ENCODE measurements at places on chromosomes 7 and 10.

DNA sequence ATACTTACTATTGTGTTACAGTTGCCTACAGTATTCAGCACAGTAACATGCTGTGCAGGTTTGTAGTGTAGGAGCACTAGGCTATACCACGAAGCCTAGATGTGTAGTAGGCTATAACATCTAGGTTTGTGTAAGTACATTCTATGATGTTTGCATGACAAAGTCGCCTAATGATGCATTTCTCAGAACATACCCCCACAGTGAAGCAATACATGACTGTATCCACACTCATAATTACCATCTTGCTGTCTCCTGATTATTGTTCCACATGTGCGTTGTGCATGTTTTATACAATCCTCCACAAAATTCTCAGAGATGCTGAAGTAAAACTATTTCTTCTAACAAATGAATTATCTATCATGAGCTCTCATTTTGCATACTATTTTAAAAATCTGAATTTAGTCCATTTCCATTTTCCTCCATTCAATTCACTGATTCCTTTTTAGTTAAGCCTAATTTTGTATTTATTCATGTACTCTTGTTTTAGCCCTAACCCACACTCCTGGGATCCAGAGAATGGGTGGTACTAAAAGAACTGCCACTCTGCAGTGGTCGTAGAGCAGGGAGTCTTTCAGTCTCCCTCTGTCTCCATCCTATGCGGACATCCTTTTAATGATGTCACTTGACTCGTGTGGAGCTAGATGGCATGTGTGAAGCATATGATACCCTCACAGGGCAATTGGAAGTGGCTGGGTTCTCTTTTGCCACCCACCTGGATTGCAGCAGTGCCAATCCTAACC lies 67.6 kb upstream of the CAV2 start:
- no peak for DNase-seq

GRCh38 chr10:52668024-52668423 lies 104.6 kb downstream of the MBL2 start:
- no peak for DNase-seq

DNA sequence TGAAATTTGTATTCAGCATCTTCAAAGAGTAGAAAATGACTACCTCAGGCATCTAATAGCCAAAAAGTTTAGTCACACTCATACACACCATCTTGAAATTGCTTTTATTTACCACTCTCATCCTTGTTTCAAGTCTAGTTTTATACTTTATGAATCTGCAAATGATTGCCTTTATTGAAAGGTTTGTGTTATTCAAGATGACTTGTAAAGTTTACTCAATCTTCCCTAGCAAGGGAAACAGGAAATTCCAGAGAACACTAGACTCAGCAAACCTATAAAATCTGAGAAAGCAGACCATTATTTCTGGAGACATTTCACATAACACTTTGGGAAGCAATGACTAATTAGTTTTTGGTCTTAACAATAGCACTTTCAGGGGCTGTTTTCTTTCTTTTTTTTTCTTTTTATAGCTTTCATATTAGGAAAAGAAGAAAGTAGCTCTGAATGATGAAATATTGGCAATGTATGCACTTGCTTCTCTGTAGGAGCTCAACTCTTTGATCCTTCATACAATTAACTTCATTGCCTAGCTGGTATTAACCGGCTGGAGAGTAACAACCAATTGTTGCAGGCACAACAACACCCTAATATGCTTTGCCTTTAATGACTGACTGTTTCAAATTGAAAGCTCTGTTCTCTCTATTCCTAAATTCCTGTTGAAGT lies 68.9 kb upstream of the HDAC9 start:
- DNase-seq: no peak

GRCh38 chr10:80204677-80205476 lies 460 bp downstream of the ANXA11 start:
- DNase-seq: no peak

All from activated T-cell treated with anti-CD3 and anti-CD28 coated beads, Interleukin-2, amount 50 U/mL, for 48 hours (primary cell).